T-helper 1 cell (primary cell): ENCODE measurements at places on chromosomes 4 and X.

DNA sequence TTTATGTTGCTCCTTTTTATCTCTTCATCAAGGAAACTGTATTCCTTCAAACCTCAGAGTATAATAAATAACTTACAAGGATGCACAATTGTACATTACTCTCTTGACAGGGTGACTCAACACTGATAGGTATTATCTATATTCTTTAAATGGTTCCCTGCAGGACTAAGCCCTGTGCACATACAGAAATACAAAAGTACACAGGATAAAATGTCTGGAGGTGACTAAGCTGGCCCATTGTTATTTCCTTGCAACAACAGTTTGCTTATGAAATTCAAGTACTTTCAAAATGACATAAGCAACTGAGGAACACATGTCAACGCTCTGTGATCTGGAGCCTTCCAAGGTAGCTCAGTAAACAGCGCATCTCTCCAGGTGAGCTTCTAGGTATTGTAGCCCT lies 83.8 kb upstream of the RPL34 start:
- DNase-seq, result no peak

DNA sequence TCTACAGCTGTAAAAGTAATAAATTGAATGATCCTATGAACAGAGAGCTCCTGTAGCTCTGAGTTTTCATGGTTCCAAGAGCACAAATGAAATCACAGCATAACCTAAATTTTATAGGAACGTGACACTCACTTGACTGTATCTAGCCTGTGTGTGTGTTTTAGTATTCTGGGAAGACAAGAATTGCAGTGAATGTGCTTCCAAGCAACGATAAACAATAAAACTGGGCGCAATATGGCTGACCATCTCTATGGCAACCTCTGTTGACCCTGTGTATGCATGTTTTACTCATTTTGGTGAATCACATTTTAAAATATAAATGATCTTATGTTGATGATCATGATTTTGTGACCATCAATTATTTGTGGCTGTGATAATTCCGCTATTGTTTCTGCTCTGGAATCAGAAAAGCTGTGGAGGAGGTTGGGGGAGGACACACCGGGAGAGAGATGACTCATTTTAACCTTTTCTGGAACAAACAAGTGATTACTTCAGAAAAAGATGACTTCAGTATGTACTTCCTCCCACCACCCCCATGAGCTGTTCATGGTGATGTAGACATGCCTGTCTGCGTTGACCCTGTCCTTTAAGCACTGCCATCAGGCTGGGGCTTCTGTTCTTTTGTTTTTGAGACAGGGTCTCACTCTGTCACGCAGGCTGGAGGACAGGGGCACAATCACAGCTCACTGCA lies 31.8 kb downstream of the USP11 start:
- peak; percentile 36 for DNase-seq

- no peak for DNase-seq
Measured at GRCh38 chrX:30488092-30488491, 89.5 kb downstream of the TASL start.

GRCh38 chr4:123418351-123418931 lies 21.8 kb downstream of the SPRY1 start:
- no peak for DNase-seq

- DNase-seq, result no peak
Measured at GRCh38 chr4:107546638-107547037, 173.4 kb downstream of the PAPSS1 start.

GRCh38 chrX:40087425-40088298 lies 10.1 kb downstream of the BCOR start:
- DNase-seq, result no peak

GRCh38 chrX:123803331-123803983 lies 56.4 kb upstream of the XIAP start:
- no peak for DNase-seq

DNA sequence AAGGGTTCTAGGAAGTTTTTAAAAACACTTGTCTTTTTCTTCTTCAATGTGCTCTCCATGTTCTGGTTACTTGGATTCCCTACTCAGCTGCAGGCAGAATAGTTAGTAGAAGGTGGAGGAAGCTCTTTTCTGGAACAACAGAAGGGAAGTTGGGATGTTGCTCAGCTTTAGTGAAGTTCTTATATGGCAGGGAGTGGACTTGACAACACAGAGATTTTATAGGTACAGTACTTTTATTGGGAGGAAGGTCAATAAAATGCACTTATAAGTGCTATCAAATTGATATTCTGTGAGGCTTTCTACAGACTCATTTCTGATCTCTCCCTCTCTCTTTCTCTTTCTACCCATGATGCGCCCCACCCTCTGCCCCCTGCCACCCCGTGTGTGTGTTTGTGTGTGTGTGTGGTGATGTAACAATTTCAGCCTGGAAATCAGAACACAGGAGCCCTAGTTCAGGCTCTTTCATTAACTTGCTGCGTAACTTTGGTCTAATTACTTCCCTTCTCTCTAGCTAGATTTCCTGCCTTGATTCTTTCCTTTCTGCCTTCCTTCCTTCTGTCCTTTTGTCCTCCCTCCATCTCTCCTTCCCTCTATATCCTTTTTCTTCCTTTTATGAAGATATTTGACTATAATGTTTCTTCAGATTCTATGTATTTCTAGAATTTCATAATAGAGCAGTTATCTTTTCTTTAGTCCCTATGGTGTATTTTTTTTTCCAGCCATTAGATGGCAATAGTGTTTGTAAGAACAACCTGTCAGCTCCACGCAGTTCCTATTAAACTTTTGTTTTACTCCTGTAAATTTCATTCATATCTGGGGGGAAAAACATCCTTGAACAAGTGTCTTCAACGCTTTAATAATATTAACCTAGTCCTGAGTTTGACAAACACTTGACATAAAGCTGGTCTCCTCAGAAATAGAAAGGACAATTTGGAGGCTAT lies 37.1 kb downstream of the HEPH start:
- no peak for DNase-seq

- DNase-seq, result no peak
Measured at GRCh38 chrX:153831429-153832150, 1.2 kb upstream of the PDZD4 start.

DNA sequence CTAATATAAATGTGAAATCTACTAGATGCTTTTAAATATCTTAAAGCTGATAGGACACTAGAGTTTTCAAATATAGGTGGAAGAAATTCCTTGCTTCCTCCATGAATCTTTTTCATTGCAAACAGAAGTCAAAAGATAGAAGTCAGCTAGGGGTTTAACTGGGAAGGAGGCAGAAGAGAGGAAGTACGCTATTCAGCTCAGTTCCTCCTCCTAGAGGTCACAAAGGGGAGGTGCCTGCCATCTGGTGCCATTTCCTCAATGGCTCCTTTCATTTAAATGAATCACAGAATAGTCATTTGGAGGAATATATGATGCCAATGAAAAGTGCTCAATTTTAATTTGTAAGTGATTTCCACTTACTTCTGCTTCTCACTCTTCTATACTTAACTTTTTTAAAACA lies 8.5 kb downstream of the COL25A1 start:
- peak; percentile 50 for DNase-seq

DNA sequence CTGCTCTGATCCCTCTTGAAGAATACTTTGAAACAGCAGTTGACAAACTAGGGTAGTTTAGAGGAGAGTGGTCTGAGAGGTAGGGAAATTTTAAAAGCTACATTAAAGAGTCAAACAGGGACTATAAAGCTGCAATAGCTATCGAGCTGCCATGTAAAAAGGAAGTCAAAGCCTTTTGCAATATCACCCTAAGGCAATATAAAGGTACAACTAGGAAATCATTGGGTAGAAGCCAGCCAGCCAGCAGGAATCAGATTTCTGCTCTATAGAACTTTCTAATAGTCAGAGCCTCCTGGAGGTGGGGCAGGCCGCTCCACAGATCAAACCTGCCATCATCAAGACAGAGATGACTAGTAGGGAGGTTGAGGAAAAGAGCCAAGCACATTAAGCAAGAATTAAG lies 15.2 kb upstream of the PHOX2B start:
- no peak for DNase-seq

DNA sequence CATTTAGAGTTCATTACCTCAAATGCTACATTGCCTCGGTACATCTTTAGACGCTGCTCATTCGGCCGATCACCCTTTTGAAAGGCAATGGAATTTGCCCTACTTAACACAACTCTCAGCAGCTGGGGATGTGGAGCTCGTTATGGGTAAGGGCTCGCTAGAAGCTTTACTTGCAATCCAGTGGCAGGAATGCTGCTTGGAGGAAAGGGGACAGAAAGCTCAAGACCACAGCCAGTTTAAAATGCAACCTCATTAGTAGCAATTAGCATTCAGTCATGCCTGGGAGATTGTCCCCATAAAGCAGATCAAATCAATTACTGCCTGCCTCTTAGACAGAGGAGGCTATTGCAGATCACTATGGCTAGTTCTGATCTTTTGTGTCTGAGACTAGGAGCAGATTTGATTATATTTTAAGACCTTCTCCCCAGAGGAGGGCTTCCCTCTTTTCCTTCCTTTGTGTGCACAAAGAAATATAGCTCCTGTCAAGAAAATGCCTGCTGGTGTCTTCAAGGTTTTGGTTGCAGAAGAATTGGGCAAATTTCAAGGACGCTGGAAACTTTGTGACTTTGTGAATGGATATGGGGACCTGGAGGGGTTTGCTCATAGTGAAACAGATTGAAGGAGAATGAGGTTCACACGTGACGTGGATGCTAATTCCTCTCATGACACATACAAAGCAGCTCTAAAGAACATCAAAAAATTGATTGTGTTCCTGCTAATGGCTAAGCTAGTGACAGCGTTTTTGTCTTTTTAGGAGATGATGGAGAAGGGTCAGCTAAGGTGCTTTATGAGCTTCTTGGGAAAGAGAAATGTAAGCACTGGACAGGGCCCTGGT lies 237.5 kb upstream of the GLRA2 start:
- no peak for DNase-seq

GRCh38 chrX:4850312-4850711 lies 1136.9 kb upstream of the PRKX start:
- no peak for DNase-seq

- no peak for DNase-seq
Measured at GRCh38 chr4:108544481-108544880, 75.9 kb upstream of the RPL34 start.

GRCh38 chr4:159141193-159141592 lies 38.3 kb downstream of the RAPGEF2 start:
- DNase-seq, result no peak

DNA sequence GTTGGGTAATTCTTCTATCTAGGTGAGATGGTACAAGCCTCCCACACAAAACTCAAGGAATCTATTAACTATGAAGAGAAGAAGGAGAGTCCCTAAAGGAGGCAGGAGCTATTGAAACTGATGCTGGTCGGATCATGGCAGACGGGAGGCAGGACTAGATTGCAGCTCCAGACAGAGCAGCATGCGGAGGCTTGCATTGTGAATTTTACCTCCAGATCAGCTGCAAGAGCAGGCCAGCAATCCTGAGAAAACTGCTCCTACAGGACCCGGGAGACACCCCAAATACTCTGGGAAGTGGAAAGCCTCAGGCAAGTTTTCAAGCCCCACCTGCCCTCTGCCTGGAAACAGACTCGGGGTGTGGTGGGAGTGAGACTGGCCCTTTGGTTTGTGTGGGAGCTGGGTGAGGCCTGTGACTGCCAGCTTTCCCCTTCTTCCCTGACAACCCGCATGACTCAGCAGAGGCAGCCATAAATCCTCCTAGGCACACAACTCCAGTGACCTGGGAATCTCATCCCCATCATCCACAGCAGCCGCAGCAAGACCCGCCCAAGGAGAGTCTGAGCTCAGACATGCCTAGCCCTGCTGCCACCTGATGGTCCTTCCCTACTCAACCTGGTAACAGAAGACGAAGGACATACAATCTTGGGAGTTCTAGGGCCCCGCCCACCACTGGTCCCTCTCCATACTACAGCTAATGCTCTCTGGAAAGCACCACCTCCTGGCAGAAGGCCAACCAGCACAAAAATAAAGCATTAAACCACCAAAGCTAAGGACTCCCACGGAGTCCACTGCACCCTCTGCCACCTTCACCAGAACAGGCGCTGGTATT lies 30.9 kb downstream of the GATB start:
- no peak for DNase-seq

GRCh38 chrX:153560000-153560399 lies 38.9 kb downstream of the CCNQ start:
- no peak for DNase-seq

DNA sequence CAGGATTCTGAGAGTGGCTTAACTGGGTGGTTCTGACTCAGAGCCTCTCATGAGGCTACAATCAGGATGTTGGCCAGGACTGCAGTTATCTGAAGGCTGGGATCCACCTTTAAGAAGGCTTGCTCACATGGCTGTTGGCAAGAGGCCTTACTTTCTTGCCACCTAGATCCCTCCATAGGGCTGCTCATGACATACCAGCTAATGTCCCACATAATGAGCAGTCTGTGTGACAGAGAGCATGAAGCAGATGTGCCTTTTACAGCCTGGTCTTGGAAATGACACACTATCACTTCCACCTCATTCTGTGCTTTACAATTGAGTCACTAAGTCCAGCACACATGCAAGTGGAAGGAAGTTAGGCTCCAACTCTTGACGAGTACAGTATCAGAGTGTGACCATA lies 4.3 kb upstream of the RBM3 start:
- DNase-seq, result no peak

DNA sequence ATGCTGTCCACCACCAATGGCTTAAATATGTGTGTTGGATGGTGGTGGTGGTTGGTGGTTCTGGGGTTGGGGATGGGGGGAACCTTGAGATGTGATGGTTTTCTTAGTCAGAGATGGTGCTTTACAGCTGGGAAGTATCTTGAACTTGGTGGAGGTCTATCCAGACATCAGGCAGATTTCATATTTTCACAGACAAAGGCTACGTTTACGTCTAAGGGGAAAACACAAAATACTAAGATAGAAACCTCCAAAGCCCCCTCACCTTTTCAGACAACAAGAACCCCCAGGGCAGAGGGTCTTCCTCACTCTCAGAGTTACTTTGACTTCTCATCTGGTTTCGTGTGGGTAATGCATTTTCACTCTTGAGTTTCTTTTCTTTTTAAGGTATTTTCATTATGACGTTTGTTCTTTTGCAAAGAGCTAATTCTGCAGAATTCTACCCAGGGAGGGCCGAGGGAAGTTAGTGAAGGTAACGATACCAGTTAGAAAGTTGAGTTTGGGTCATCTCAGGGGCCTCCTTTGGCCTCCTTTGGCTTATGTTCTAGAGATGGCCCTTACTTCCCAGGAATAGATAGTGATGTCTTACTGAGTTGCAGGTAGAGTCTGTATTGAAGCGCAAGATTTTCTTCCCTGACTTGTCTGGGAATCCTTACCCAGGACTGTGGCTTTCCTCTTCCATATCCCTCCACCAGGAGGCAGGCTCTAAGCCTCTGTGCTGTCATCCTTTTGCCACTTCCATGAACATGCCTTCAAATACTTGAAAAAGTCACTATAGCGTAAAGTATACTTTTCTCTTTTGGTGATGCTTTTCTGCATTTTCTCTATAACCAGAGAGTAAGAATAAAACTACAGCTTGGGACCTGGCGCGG lies 31.9 kb downstream of the RHOH start:
- DNase-seq, result no peak
